Sigmoid colon (tissue), 7 donors: ENCODE measurements at places on chromosomes 2 and 18. TPM values are rescaled to one million over a fixed set of nuclear protein-coding genes. Genes with fewer than 3 reads are reported as not detected.

DPP10 gene
- 0.67 TPM for polyA plus RNA-seq

ALKAL2 gene
- polyA plus RNA-seq = 5.8 TPM

GALR1 gene
- polyA plus RNA-seq = not detected

ACAA2 gene
- 478 TPM for polyA plus RNA-seq

FIGN gene
- polyA plus RNA-seq = under 0.01 TPM

DNA sequence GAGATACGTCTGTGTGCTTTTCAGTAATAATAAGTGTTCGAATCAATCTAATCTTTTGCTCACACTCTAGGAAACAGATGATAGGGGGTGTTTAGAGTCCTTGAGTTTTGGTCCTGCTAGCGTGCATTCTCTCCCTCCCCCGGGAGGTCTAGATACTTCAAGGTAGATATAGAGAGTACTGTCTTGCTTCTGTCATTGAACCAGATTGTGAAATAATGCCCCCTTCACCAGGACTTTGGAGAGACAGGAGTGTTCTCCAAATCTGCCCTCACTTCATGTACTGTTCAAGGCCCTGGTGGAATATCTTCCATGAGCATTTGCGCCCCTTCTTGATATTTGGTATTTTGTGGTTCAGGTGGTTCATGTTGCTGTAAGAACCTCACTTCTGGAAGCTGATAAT lies 59.4 kb upstream of the MGAT5 start:
- no peaks in the 10 kb centered on the region for H3K27me3 ChIP-seq
- no peak overlapping the region for H3K27ac ChIP-seq
- DNase-seq = no peak
- H3K4me3 ChIP-seq = no peak overlapping the region

- no peak overlapping the region for H3K27ac ChIP-seq
- H3K36me3 ChIP-seq = no peaks in the 10 kb centered on the region
- no peak for DNase-seq
- H3K27me3 ChIP-seq = no peaks in the 10 kb centered on the region
- H3K4me3 ChIP-seq = no peak overlapping the region
- no peaks in the 10 kb centered on the region for H3K4me1 ChIP-seq
Measured at GRCh38 chr2:126172631-126173184, 483.2 kb upstream of the GYPC start.

DNA sequence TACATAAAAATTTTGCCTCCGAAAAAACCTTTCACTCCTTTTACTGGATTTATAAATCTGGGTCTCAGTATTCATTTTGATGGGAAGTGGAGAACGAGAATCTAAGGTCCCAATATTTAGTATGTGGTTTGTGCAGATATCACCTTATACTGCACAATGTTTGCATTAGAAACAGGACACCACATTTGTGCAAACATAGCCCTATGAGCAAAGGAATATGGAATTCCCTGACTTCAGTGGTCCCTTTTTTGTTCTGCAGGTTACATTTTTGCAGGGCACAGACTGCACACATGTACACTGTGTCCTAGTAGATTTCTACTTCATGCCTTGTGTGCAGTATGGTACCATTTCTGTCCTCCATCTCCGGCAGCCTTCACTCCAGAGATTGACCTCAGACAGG lies 130.0 kb downstream of the CDH19 start:
- H3K27me3 ChIP-seq = no peaks in the 10 kb centered on the region
- no peak overlapping the region for H3K27ac ChIP-seq
- no peak for DNase-seq
- no peak overlapping the region for H3K4me3 ChIP-seq

DNA sequence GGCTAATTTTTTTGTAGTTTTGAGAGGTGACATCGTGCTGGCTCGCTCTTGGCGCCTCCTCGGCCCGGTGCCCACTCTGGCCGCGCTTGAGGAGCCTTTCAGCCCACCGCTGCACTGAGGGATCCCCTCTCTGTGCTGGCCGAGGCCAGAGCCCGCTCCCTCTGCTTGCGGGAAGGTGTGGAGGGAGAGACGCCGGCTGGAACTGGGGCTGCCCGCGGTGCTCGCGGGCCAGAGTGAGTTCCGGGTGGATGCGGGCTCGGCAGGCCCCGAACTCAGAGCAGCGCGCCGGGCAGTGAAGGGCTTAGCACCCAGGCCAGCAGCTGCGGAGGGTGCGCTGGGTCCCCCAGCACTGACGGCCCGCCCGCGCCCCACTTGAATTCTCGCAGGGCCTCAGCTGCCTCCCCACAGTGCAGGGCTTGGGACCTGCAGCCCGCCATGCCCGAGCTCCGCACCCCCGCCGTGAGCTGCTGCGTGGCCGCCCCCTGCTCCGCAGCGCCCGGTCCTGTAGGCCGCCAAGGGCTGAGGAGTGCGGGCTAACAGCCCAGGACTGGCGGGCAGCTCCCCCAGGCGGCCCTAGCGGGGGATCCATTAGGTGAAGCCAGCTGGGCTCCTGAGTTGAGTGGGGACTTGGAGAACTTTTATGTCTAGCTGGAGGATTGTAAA lies 113.2 kb upstream of the ZSWIM2 start:
- DNase-seq = no peak
- no peaks in the 10 kb centered on the region for H3K27me3 ChIP-seq
- H3K4me3 ChIP-seq = no peak overlapping the region
- no peak overlapping the region for H3K27ac ChIP-seq

GRCh38 chr18:10284540-10285282 lies 169.7 kb upstream of the APCDD1 start:
- H3K27me3 ChIP-seq = no peaks in the 10 kb centered on the region
- no peaks in the 10 kb centered on the region for H3K36me3 ChIP-seq
- H3K27ac ChIP-seq = no peak overlapping the region
- H3K4me1 ChIP-seq = no peaks in the 10 kb centered on the region
- no peak overlapping the region for H3K4me3 ChIP-seq

GRCh38 chr18:12248926-12249720 lies 5.0 kb upstream of the CIDEA start:
- no peak overlapping the region for H3K4me3 ChIP-seq
- peaks cover 8% of the 10 kb centered on the region for H3K4me1 ChIP-seq
- no peak overlapping the region for H3K27ac ChIP-seq

DNA sequence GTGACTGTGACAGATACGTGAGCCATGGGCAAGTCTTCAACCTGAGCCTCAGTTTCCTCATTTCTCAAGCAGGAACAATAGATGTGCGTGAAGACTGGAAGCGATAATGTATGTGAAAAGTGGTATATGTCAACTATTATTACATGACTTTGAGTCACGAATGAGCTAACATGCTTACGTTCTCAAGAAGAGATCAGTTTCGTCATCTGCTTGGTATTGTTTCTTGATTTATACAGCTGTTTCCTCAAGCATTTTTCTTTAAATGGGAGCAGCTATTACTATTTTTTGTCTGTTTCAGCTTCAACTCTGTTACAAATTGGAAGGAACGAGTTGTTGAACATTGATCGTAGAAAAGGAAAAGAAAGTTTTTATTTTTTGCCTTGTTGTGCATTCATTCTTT lies 48.5 kb upstream of the THOC1 start:
- no peaks in the 10 kb centered on the region for H3K27me3 ChIP-seq
- H3K27ac ChIP-seq = no peak overlapping the region
- H3K36me3 ChIP-seq = no peaks in the 10 kb centered on the region
- H3K4me3 ChIP-seq = no peak overlapping the region

- no peak for DNase-seq
- H3K36me3 ChIP-seq = no peaks in the 10 kb centered on the region
- H3K27ac ChIP-seq = no peak overlapping the region
- peaks cover 47% of the 10 kb centered on the region for H3K4me1 ChIP-seq
- H3K4me3 ChIP-seq = no peak overlapping the region
Measured at GRCh38 chr2:64641599-64641998, 12.1 kb downstream of the SERTAD2 start.

- H3K27ac ChIP-seq = no peak overlapping the region
- no peaks in the 10 kb centered on the region for H3K4me1 ChIP-seq
- no peak for DNase-seq
- no peak overlapping the region for H3K4me3 ChIP-seq
Measured at GRCh38 chr18:11224153-11224552, 74.8 kb upstream of the PIEZO2 start.

- no peaks in the 10 kb centered on the region for H3K27me3 ChIP-seq
- no peak overlapping the region for H3K4me3 ChIP-seq
- no peak for DNase-seq
- H3K27ac ChIP-seq = no peak overlapping the region
- H3K36me3 ChIP-seq = no peaks in the 10 kb centered on the region
- peaks cover 7% of the 10 kb centered on the region for H3K4me1 ChIP-seq
Measured at GRCh38 chr2:133817680-133818566, 249.7 kb upstream of the NCKAP5 start.

DNA sequence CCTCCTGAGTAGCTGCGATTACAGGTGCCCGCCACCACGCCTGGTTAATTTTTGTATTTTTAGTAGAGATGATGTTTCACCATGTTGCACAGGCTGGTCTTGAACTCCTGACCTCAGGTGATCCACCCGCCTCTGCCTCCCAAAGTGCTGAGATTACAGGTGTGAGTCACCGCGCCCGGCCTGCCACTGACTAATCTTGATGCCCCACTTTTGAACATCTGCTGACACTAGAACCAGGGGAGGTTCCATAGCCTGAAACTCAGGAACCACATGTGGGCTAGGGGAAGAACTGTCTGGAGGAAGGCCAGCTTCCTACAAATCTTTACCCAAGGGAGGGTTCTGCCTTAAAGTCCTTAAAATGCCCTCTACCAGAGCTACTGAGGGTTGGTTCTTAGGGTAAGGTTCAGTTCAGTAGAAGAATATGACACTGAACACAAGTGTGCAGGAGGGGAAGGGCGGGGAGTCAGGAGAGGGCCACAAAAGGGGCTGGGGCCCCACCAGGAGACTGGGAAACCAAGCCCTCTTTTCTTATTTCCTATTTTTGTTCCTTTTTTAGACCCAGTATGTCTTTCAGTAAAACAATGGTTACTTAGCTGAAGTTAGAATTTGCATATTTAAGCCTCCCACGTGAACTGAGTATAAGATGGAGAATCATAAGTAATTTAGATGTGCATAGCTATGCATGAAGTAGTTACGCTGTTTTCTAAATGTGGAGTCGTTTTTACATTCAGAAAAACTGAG lies 6.3 kb upstream of the RAB31 start:
- no peaks in the 10 kb centered on the region for H3K36me3 ChIP-seq
- H3K27me3 ChIP-seq = no peaks in the 10 kb centered on the region
- no peak overlapping the region for H3K27ac ChIP-seq
- H3K4me3 ChIP-seq = no peak overlapping the region
- DNase-seq = peak; percentile 63

DNA sequence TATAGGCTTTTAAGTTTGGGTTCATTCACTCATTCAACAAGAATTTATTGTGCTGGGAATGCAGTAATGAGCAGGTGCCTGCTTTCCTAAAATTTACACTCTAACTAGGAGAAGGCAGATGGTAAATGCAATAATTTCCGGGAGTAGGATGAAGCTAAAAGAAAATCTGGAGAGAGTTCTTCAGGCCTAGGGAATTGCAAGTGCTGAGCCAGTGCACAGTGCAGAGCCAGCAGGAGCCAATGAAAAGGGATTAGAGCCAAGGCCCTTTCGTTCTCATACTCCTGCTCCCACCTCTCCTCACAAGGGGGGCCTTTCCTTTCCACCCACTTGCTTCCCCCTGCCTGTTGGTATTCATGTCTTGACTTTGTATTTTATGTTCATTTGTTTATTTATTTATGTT lies 55.1 kb downstream of the CFAP221 start:
- H3K27me3 ChIP-seq = no peaks in the 10 kb centered on the region
- no peak for DNase-seq
- H3K4me3 ChIP-seq = no peak overlapping the region
- no peak overlapping the region for H3K27ac ChIP-seq
- H3K4me1 ChIP-seq = peaks cover 35% of the 10 kb centered on the region

GRCh38 chr18:13221869-13222855 lies 3.6 kb downstream of the LDLRAD4 start:
- no peak overlapping the region for H3K4me3 ChIP-seq
- H3K27ac ChIP-seq = peak overlapping the region; percentile 91
- H3K4me1 ChIP-seq = peaks cover 65% of the 10 kb centered on the region
- H3K27me3 ChIP-seq = no peaks in the 10 kb centered on the region
- no peaks in the 10 kb centered on the region for H3K36me3 ChIP-seq
